Breast epithelium (tissue), 4 donors: ENCODE measurements at places on chromosomes 12 and 14.

DNA sequence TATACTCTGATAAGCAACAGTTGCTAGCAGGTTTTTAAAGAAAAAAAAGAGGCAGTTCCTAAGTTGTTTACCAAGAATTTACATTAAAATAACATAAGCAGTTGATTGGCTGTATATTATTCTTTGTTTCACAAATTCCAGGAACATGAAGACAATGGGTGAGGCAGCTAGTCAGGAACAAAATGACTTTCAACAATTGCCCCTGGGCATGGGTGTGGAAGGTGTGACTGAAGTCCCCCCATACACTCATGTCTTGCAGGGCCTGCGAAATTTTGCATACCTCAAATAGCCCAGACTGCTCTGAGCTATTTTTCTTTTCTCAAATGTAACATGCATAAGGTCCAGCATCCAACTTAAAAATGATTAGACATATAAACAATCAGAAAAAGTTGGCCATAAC lies 267.2 kb upstream of the DIO3 start:
- H3K36me3 ChIP-seq, result no peaks in the 10 kb centered on the region
- no peaks in the 10 kb centered on the region for H3K4me1 ChIP-seq
- no peak overlapping the region for H3K27ac ChIP-seq
- DNase-seq, result no peak
- H3K4me3 ChIP-seq, result no peak overlapping the region

DNA sequence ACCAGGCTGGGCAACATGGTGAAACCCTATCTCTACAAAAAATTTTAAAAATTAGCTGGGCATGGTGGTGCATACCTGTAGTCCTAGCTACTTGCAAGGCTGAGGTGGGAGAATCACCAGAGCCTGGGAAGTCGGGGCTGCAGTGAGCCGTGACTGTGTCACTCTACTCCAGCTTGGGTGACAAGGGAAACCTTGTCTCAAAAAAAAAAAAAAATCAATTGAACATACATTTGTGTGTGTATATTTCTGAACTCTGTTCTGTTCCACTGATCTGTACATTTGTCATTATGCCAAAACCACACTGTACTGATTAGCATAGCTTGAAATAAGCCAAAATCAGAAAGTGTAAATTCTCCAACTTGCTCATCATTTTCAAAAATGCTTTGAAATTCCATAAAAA lies 254.6 kb downstream of the SOX5 start:
- no peaks in the 10 kb centered on the region for H3K27me3 ChIP-seq
- H3K27ac ChIP-seq, result no peak overlapping the region
- no peak for DNase-seq
- no peaks in the 10 kb centered on the region for H3K36me3 ChIP-seq

GRCh38 chr14:44988694-44989093 lies 26.7 kb downstream of the TOGARAM1 start:
- no peaks in the 10 kb centered on the region for H3K4me1 ChIP-seq
- no peak for DNase-seq
- H3K4me3 ChIP-seq, result no peak overlapping the region
- no peaks in the 10 kb centered on the region for H3K36me3 ChIP-seq
- no peaks in the 10 kb centered on the region for H3K27me3 ChIP-seq
- H3K27ac ChIP-seq, result no peak overlapping the region

GRCh38 chr14:60661721-60662120 lies 12.4 kb upstream of the SIX1 start:
- no peak overlapping the region for H3K4me3 ChIP-seq
- DNase-seq, result no peak
- no peaks in the 10 kb centered on the region for H3K36me3 ChIP-seq
- H3K27me3 ChIP-seq, result no peaks in the 10 kb centered on the region

GRCh38 chr14:54026671-54027070 lies 70.0 kb upstream of the BMP4 start:
- no peak overlapping the region for H3K4me3 ChIP-seq
- no peak overlapping the region for H3K27ac ChIP-seq
- DNase-seq, result no peak
- no peaks in the 10 kb centered on the region for H3K36me3 ChIP-seq
- H3K4me1 ChIP-seq, result no peaks in the 10 kb centered on the region

- no peak for DNase-seq
- no peaks in the 10 kb centered on the region for H3K4me1 ChIP-seq
- H3K4me3 ChIP-seq, result no peak overlapping the region
- H3K27ac ChIP-seq, result no peak overlapping the region
Measured at GRCh38 chr14:90538095-90538494, 141.3 kb downstream of the CALM1 start.

DNA sequence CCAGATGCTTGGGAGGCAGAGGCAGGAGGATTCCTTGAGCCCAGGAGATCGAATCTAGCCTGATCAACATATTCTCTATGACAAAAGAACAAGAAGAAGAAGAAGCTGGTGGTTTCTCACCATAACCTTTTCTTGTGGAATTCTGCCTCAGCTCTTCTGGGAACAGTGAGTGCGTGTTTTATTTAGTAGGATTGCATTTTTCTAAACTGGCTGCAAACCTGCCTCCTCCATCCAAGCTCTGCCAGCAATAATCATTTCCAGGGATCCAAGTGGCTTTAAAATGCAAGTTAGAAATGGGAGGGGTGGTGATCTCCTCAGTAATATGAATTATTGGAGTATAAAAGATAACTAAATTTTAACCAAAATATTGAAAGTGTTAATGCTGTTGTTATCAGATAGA lies 46.1 kb upstream of the MMP17 start:
- no peak overlapping the region for H3K27ac ChIP-seq
- no peak for DNase-seq
- no peaks in the 10 kb centered on the region for H3K27me3 ChIP-seq
- H3K4me3 ChIP-seq, result no peak overlapping the region

GRCh38 chr12:904010-904414 lies 45.5 kb downstream of the RAD52 start:
- no peak overlapping the region for H3K4me3 ChIP-seq
- no peak overlapping the region for H3K27ac ChIP-seq
- no peaks in the 10 kb centered on the region for H3K27me3 ChIP-seq
- H3K36me3 ChIP-seq, result peaks cover 12% of the 10 kb centered on the region
- DNase-seq, result no peak
- no peaks in the 10 kb centered on the region for H3K4me1 ChIP-seq

- H3K27me3 ChIP-seq, result no peaks in the 10 kb centered on the region
- H3K36me3 ChIP-seq, result no peaks in the 10 kb centered on the region
- no peak for DNase-seq
- no peak overlapping the region for H3K4me3 ChIP-seq
- H3K4me1 ChIP-seq, result no peaks in the 10 kb centered on the region
Measured at GRCh38 chr14:102784892-102785594, 7.8 kb downstream of the TRAF3 start.

GRCh38 chr12:26187014-26187798 lies 8.2 kb upstream of the SSPN start:
- DNase-seq, result no peak
- H3K4me3 ChIP-seq, result no peak overlapping the region
- no peaks in the 10 kb centered on the region for H3K36me3 ChIP-seq
- H3K27me3 ChIP-seq, result no peaks in the 10 kb centered on the region
- peak overlapping the region; percentile 74 for H3K27ac ChIP-seq

DNA sequence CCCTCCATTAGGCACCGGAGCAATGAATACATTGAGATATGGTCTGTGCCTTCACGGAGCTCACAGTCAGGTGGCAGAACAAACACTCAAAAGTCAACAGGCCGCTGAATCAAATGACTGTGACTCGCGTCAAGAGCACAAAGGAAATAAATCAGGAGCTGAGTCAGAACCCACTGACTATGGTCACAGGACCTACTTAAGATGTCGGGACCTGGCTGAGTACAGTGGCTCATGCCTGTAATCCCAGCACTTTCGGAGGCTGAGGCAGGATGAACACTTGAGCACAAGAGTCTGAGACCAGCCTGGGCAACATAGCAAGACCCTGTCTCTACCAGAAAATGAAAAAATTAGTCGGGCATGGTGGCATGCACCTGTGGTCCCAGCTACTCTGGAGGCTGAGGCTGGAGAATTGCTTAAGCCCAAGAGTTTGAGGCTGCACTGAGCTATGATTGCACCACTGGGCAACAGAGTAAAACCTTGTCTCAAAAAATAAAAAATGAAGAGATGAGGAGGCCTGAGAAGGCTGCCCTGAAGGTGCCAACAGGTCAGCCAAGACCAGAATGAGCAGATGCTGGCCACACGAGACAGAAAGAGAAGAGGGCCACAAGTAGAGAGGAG lies 19.9 kb downstream of the TMEM233 start:
- no peaks in the 10 kb centered on the region for H3K27me3 ChIP-seq
- no peak overlapping the region for H3K27ac ChIP-seq
- no peaks in the 10 kb centered on the region for H3K4me1 ChIP-seq
- H3K36me3 ChIP-seq, result no peaks in the 10 kb centered on the region

- no peaks in the 10 kb centered on the region for H3K4me1 ChIP-seq
- DNase-seq, result no peak
- no peaks in the 10 kb centered on the region for H3K27me3 ChIP-seq
- H3K4me3 ChIP-seq, result no peak overlapping the region
Measured at GRCh38 chr12:47910981-47911380, 6.2 kb upstream of the VDR start.

- H3K27ac ChIP-seq, result no peak overlapping the region
- no peaks in the 10 kb centered on the region for H3K36me3 ChIP-seq
- no peak overlapping the region for H3K4me3 ChIP-seq
- H3K4me1 ChIP-seq, result no peaks in the 10 kb centered on the region
Measured at GRCh38 chr14:78701246-78701645, 531.1 kb downstream of the NRXN3 start.

GRCh38 chr14:101402936-101403660 lies 158.2 kb upstream of the DIO3 start:
- no peaks in the 10 kb centered on the region for H3K27me3 ChIP-seq
- H3K4me1 ChIP-seq, result no peaks in the 10 kb centered on the region
- H3K27ac ChIP-seq, result no peak overlapping the region
- H3K36me3 ChIP-seq, result no peaks in the 10 kb centered on the region
- no peak overlapping the region for H3K4me3 ChIP-seq

- H3K4me3 ChIP-seq, result no peak overlapping the region
- H3K27ac ChIP-seq, result no peak overlapping the region
- no peaks in the 10 kb centered on the region for H3K36me3 ChIP-seq
- H3K27me3 ChIP-seq, result no peaks in the 10 kb centered on the region
- H3K4me1 ChIP-seq, result no peaks in the 10 kb centered on the region
Measured at GRCh38 chr12:5624486-5625272, 192.8 kb downstream of the NTF3 start.

GRCh38 chr12:124764870-124765580 lies 98.6 kb downstream of the SCARB1 start:
- peaks cover 9% of the 10 kb centered on the region for H3K4me1 ChIP-seq
- DNase-seq, result no peak
- no peaks in the 10 kb centered on the region for H3K27me3 ChIP-seq
- H3K36me3 ChIP-seq, result no peaks in the 10 kb centered on the region
- H3K4me3 ChIP-seq, result no peak overlapping the region

GRCh38 chr14:73759183-73759713 lies 45.1 kb upstream of the PNMA1 start:
- no peak for DNase-seq
- H3K27ac ChIP-seq, result peak overlapping the region; percentile 96
- H3K27me3 ChIP-seq, result no peaks in the 10 kb centered on the region

- H3K27ac ChIP-seq, result peak within 1 kb of the TSS; percentile 36
- DNase-seq, result no peak
- H3K36me3 ChIP-seq, result no peaks in the 10 kb centered on the region
- H3K27me3 ChIP-seq, result no peaks in the 10 kb centered on the region
Measured at GRCh38 chr12:12070674-12071656, at the start of gene BCL2L14. Gene BCL2L14 (plus strand): TSS chr12:12070939. CDS start chr12:12079306, 8,367 bp downstream.

DNA sequence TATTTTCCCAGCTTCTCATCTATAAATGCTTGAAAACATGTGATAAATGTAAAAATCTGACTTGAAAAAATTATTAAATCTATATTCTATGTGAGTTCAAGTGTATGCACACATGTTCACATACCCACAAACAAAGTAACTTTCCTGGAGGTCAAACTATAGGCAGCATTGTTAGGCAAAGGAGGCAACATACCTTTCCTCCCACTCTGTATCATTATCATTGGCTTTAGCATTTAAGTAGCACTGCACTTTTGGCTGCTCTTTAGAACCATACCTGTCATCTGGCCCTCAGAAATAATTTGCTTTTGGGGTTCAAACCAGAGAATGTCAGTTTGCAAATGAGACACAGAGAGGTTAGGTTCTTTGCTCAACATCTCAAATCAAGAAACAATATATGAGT lies 102.4 kb upstream of the CCDC196 start:
- no peak for DNase-seq
- H3K4me1 ChIP-seq, result no peaks in the 10 kb centered on the region
- no peaks in the 10 kb centered on the region for H3K36me3 ChIP-seq
- no peaks in the 10 kb centered on the region for H3K27me3 ChIP-seq

DNA sequence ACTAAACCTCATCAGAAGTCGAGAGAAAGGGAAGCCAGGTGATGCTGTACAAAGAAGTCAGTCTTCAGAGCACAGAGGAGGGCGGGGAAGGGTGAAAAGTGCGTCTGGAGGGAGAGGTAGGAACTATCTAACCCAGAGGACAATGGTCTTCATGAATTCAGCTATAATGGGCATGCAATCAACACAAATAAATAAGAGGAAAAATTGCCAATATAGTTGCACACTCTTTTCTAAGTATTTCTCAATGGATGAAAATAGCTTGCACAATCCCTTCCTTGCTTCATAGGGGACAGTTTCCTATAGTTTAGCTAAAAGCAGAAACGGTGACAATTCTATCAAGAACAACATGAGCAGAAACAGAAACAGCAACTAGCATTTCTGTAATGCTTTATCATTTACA lies 931.2 kb downstream of the AACS start:
- no peak for DNase-seq
- H3K27ac ChIP-seq, result no peak overlapping the region

- H3K36me3 ChIP-seq, result no peaks in the 10 kb centered on the region
- no peak overlapping the region for H3K4me3 ChIP-seq
- no peak overlapping the region for H3K27ac ChIP-seq
- no peaks in the 10 kb centered on the region for H3K4me1 ChIP-seq
Measured at GRCh38 chr12:46177837-46178608, 90.8 kb downstream of the SLC38A1 start.

GRCh38 chr12:109863847-109864712 lies 16.3 kb downstream of the GLTP start:
- peak; percentile 39 for DNase-seq
- peak overlapping the region; percentile 84 for H3K27ac ChIP-seq
- H3K36me3 ChIP-seq, result no peaks in the 10 kb centered on the region

DNA sequence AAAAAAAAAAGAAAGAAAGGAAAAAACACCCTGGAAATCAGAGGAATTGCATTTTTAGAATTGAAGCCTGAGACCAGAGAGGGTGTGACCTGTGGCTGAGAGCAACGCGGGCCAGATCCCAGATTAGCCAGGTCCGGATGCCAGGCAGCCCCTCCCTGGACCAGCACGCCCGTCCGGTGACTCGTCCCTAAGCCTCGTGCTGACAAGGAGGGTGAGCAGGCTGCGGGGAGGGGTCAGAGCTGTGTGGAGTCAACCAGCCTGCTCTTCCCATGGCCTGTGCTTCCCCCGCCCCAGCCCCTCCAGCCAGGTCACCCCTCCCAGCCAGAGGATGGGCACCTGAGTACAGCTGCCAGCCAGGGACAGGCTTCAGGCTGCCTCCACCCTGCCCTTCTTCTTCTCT lies 4.2 kb upstream of the KLC1 start:
- DNase-seq, result peak; percentile 49
- H3K4me1 ChIP-seq, result peaks cover 5% of the 10 kb centered on the region
- H3K27me3 ChIP-seq, result no peaks in the 10 kb centered on the region
- peak overlapping the region; percentile 62 for H3K27ac ChIP-seq

DNA sequence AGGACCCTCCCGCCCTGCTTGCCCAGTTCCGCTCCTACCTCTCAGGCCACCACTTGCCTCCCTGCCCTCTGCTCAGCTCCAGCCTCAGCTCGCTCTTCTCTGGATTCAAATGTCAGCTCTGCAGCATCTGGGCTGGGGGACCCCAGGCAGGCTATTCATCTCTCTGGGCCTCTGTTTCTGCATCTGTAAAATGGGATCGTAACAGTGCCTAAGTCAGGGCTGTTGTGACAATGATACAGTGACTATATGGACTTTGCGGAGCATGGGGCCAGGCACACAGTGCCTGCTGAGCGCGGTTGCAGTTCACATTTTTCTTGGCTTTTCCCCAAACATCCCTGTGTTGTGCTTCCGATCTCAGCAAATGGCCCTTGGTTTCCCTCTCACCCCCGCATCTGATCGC lies 2.8 kb downstream of the PHETA1 start:
- no peak overlapping the region for H3K27ac ChIP-seq
- no peaks in the 10 kb centered on the region for H3K36me3 ChIP-seq
- H3K27me3 ChIP-seq, result no peaks in the 10 kb centered on the region
- no peak for DNase-seq
